NCI-H1092 treated with DMSO at 0.1 percent for 48 hours (cell line): ENCODE measurements at places on chromosomes 16 and 17.

DNA sequence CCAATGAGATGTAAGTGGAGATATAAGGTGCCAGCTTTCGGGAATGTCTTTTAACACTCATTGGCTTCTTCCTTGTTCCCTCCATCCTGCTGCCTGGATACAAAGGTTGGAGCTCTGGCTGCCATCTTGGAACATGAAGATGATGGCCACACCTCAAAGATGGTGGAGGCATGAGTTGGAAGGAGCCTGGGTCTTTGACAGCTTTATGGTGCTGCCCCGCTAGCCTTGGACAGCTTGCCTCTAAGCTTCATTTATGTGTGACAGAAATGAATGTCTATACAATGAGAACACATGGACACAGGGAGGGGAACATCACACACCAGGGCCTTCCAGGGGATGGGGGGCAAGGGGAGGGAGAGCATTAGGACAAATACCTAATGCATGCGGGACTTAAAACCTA lies 13.6 kb downstream of the GP2 start:
- DNase-seq: no peak

- no peak for DNase-seq
Measured at GRCh38 chr17:34151102-34151501, 104.0 kb upstream of the CCL2 start.

DNA sequence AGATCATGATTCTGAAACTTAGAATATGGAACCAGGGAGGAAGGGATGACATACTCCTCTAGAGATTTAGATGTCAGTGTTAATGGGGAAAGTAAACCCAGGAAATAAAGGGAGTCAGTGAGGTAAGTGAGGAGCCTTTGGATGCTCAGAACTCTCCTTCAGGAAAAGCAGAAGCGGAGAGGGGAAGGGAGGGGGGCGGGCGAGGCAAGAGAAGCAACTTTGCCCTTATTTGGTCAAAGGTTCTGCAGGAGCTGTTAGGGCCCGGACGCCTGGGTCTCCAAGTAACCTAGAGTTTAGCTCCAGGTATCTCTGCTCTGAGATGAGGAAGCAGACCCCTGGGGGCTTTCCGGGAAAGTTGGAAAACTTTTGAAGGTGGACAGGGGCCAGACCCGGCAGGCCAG lies 1.3 kb downstream of the PFN1 start:
- no peak for DNase-seq

DNA sequence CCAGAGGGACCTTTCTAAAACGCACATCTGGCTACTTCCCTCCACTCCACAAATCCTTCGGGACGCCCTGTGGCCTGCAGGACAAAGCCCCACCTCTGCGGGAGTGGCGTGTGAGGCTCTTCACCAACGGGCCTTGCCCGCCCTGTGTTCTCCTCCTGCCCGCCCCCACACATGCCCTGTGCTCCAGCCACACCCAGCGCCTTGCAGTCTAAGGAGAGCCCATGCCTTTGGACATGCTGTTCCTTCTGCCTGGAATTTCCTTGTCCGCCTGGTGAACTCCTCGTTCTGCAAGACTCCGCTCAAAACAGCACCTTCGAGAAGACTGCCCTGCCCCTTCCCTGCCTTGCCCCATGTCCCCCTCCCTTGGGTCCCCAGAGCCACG lies 7.4 kb downstream of the ELOB start:
- no peak for DNase-seq

DNA sequence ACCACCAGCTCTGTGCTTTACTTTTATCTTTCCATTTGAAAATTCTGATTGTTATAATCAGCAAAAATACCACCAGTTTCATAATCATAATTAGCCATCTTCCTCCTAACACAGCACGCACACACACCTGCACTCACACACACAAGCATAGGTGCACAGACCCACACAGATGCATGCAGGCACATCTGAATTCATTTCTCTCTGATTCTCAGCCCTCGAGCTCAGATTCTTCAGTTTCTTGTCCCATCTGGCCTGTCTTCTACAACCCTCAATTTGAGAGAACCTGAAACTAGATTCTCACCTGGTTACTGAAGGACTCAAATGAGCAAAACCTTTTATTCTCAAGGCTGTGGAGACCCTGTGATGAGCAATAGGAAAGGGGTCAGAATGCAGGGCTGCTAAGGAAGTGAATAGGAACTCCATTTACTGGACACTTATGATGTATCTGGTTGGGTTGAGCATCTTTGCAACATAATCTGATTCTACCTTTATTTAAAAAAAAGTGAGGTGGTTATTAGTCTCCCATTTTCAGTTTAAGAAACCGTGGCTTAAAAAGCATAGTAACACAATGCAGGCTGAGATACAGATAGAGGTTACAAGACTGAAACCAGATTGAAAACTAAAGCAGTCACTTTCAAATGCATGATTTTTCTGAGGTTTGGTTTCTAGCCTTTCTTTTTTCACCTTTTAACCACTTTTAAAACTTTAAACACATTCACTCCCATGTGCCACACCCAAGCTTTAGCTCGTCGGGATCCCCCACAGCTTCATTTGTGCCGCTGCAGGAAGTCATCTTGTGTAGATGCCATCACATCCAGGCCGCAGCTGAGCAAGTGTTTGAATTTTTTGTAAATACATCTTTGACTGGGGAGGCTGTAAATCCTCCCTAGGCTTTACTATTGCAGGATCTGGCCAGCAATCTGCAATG lies 9.4 kb downstream of the KRT33A start:
- DNase-seq: no peak

DNA sequence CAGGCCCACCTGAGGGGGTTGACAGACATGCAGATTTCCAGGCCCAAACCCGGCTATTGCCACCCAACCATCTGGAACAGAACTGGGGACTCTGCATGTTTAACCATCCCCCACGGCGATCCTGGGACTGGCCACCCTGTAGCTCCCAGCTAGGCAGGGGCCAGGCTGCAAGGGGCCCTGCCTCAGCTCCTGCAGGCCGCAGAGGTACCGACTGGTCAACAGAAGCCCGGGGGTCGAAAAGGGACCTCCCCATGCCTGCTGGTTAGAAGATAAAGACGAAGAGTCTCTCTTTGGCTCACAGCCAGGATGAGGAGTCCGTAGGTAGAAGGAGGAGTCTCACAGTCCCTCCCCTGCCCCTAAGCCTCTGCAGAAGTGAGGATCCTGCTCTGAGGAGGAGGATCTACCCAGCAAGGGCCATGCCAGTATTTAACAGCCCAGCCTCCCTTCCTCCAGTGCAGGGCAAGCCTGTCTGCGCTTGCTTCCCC lies 223.4 kb upstream of the TNRC6C start:
- no peak for DNase-seq

GRCh38 chr16:85303354-85303883 lies 191.1 kb upstream of the CIBAR2 start:
- DNase-seq: no peak

- no peak for DNase-seq
Measured at GRCh38 chr17:73123606-73124320, 31.3 kb upstream of the SLC39A11 start.

DNA sequence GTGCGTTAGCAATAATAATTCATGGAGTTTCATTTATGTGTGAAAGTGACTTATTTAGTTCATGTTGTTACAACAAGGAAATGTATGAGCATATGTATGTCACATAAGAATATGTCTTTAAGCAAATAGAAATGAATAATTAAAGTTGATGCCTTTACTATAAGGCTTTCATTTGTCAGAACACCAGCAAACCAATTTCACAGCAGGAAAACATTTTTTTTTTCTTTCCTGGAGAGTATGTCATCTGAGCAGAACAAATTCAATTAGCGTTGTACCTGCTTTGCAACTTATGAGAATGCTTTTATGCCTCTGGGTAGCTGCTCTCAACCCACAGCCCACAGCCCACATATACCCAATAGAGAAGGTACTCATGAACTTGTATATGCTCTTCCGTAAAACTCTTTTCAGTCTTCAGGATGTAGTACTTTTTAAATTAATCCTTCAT lies 26.3 kb upstream of the APOH start:
- peak; percentile 70 for DNase-seq

DNA sequence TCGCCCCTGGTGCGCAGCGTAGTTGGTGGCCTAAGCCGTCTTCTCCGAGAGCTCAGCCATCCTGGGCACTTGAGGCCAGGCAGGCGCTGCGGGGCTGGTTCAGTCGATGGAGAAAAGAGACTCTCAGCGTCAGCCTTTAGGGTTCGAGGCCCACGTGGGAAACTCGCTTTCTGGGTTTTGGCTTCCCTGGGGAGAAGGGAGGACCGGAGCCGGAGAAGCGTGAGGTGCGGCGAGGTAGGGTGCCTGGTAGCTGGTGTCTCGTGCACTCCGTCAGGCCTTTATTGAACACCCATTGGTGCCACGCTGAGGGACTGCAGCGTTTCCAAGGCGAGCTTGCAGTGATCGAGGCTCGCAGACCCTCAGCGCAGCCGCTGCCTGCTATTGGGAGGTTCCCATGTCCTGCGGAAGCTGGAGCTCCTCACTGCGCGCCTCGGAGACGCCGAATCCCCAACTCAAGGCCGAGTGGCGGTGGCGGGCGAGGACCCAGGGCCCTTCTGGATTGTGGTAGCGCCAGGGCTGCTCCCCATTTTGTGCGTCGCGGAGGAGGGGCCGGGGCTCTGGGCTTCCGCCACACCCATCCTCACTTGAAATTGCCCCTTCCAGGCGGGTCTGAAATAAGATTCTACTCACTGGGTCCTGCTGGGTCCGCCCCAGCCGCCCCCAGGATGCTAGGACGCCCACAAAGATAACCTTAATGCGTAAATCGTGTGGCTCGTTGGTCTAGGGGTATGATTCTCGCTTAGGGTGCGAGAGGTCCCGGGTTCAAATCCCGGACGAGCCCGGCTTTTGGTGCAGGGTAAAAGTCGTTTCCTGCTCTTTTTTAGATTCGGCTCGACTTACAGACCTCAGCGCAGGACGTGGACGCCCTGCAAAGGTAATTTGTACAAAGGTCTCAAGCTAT lies 1.2 kb downstream of the OR1F1 start:
- DNase-seq: peak; percentile 23

GRCh38 chr17:39125143-39125875 lies 26.1 kb downstream of the PLXDC1 start:
- no peak for DNase-seq

DNA sequence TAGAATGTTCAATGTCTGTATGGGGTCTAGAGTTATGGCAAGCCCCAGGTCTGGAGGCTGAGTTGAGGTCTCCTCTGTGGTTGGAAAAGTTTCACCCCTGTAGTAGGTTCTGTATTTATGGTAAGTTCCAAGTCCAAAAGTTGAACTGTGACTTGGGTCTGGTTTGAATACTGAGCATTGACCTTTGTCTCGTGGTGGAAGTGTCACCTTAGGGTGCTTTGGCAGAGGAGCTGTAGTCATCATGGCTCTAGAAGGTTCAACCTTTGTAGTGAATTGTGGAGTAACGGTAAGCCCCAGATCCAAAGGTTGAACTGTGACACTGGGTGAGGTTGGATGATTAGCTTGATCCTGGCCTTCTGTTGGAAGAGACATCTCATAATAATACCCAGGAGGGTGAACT lies 17.6 kb downstream of the RDM1 start:
- DNase-seq: no peak

- DNase-seq: no peak
Measured at GRCh38 chr17:57745242-57745641, at the start of gene CCDC182. Gene CCDC182, minus strand, starts transcription at chr17:57745299. Its CDS starts 27 bp downstream, at chr17:57745272.

- no peak for DNase-seq
Measured at GRCh38 chr17:1229900-1230501, 40.2 kb upstream of the BHLHA9 start.

- no peak for DNase-seq
Measured at GRCh38 chr16:2204416-2205103, 694 bp upstream of the MLST8 start.

DNA sequence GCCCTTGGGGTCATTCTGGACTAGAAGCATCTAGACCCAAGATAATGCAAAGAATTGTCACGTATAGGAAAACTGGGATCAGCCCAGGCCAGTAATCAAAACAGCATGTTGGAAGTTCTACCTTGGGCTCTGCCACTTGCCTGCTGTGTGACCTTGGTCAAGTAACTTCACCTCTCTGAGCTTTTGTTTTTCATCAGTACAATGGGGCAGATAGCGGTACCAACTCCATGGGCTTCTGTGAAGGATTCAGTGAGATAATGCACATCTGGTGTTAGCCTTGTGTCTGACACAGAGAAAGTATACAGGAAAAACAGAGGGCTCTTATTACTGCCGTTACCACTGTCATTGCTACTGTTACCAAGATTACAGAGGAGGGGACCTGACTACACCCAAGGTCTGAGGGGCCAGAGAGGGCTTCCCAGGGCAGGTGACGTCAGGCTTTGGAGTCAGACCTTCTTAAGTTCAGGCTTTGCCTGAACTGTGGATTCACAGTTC lies 24.6 kb downstream of the CMIP start:
- no peak for DNase-seq

- DNase-seq: no peak
Measured at GRCh38 chr17:80361495-80362220, 53.3 kb upstream of the ENDOV start.

- DNase-seq: peak; percentile 37
Measured at GRCh38 chr16:21083729-21084268, 66.8 kb downstream of the DNAH3 start.

- DNase-seq: no peak
Measured at GRCh38 chr17:42657824-42658588, 1.1 kb upstream of the TUBG2 start.

DNA sequence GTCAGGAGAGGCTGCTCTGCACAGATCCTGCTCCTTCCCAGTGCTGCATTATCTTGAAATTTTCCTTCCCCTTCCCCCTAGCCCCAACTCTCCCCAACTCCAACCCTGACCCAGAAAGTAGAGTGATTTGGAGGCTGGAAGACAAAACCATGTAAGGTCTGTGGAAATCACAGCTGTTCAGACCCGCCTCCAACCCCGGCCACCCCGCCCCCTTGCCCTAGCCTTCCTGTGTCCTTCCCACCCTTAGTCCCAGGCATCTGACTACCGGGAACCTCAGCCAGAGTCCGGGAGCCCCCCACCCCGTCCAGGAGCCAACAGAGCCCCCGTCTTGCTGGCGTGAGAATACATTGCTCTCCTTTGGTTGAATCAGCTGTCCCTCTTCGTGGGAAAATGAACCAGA lies at the start of gene AOC3:
TSS of gene AOC3 (plus strand) at position 246 of the 400 bp plus-strand sequence. CDS start at position 391, 145 bp downstream.
- DNase-seq: no peak

DNA sequence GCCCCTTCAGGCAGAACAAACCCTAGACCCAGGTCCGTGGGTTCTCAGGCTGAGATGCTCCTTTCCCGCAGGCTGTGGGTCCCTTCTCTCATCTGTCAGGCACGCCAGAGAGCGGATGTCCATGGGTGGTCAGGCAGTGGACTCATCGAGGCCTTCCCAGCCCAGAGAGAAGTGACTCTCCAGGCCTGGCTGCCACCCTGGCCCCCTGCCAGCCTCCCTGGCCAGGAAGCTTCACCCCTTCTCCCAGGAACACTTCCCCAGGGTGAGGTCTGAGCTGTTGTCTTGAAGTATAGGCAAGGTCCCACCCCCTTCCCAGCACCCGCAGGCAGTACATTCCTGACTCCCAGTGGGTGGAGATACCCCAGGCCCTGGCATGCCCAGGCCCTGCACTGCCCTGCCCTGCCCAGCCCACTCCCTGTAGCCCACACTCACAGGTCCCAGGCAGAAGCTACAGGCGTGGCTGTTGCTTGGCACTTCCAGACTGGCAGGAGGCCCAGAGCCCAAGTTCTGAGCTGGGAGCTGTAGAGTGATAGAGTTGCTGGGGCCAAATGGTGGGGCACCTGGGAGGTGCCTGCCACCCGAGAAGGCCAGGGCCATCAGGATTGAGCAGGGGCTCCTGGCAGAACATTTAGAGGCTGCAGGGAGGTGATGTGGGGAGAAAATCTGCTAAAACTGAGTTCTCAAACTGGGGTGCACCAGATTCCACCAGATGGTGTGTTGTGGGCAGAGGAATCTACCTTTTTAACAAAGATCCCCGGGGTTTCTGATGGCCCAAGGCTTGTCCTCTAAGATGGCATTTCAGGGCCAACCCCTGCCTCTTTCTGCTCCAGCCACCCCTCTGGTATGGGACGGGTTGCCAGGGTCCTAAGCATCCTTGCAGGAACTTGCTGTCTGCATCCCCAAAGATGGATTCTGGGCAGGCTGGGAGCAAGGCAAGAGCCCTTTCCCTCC lies 6.7 kb downstream of the ITGA3 start:
- DNase-seq: no peak

GRCh38 chr16:48203974-48204824 lies 39.9 kb upstream of the LONP2 start:
- no peak for DNase-seq
